ENCODE measurements at places on chromosomes 6 and 20. TPM values are rescaled to one million over a fixed set of nuclear protein-coding genes. Genes with fewer than 3 reads are reported as not detected.
A peak's percentile ranks its signal among the peaks of the same experiment; 100 is the strongest.

- peak; percentile 16 for DNase-seq
Observed at GRCh38 chr6:84453499-84453898, 226.1 kb upstream of the CEP162 start.

GRCh38 chr6:56456785-56457184 lies 185.9 kb downstream of the DST start:
- no peak for DNase-seq

GRCh38 chr20:53889411-53890148 lies 180.8 kb downstream of the BCAS1 start:
- DNase-seq: no peak

DNA sequence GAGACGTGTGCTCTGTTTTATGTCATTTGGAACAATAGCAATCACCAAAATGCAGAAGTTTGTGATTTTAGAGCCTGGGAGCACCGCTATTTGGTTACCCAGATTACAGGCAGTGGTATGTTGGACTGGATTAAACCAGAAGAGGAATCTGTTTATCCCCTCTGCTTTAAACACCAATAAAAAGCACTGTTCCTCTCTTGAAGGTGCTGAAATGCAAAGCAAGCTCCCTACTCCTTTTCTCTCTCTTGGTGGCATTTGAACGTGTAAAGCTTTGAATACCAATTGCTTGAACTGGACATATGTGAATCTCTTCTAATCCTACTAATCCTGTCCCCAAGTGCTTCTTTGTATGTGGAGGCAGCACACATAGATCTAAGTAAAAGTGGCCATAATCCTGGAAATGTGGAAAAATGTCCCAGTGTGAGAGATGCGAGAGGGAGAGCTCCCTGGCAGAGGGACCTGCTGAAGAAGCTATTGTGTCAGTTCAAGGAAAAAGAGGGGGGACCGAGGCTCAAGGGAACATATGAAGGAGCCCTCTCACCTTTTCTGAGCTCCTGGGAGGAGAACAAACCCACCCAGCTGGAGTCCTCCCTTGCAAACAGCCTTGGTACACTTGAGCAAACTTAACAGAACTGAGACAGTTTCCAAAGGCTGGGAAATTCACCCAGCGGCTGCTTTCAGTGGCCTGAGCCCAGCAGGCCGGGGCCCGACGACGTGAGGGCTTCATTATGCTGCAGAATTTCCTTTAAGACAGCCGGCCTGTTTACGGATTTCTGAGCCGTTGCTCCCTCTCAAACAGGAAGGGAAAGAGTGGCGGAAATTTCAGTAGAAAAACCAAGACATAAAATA lies 18.8 kb upstream of the OLIG3 start:
- no peak for DNase-seq

GRCh38 chr6:53544470-53545308 lies at the start of gene GCLC:
Gene GCLC, minus strand, starts transcription at chr6:53545101. Its CDS starts 456 bp downstream, at chr6:53544645.
- peak; percentile 94 for DNase-seq

The RIN2 gene
- 62.8 TPM for total RNA-seq

Measured in RPMI7951 (cell line).